Cortex of kidney (tissue), 1 donor: ENCODE measurements at places on chromosomes 6 and 20.

DNA sequence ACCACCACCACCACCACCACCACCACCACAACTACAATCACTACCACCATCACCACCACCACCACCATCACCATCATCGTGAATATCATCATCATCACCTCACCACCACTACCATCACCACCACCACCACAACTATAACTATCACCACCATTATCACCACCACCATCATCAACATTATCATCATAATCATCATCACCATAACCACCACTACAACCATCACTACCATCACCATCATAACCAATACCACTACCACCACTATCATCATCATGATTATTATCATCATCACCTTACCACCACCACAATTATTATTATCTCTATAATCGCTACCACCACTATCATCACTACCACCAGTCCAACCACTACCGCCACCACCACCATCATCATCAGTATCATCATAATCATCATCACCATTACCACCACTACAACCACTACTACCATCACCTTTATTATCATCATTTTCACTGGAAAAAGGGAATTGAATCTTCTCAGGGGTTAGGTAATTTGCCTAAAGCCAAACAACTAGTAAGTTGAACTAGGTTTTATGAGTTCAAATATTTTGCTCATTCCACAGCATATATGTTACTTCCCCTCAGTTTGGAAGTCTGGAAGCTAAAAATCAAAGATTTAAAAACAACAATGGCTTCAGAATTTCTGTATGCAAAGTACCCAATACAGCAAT, 8.3 kb downstream of the RIPOR2 start:
- no peak for DNase-seq

DNA sequence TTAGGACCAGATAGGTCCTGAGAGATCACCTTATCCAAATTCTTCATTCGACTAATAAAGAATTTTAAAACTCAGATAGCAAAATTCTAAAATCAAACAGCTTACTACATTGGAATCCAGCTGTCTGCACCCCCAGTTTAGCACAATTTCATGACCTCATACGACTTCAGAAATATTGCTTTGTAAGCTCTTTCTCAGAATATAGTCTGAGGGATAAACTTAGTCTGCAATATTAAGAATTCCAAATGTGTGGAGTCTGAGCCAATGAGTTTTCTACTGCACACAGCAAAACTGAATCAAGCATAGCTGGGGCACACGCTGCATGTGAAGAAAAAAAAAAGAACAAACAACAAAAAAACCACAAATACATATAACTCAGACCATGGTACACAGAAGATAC, 541.6 kb upstream of the CHD6 start:
- DNase-seq: no peak

GRCh38 chr20:58646703-58647102, 4.4 kb upstream of the STX16 start:
- no peak for DNase-seq

DNA sequence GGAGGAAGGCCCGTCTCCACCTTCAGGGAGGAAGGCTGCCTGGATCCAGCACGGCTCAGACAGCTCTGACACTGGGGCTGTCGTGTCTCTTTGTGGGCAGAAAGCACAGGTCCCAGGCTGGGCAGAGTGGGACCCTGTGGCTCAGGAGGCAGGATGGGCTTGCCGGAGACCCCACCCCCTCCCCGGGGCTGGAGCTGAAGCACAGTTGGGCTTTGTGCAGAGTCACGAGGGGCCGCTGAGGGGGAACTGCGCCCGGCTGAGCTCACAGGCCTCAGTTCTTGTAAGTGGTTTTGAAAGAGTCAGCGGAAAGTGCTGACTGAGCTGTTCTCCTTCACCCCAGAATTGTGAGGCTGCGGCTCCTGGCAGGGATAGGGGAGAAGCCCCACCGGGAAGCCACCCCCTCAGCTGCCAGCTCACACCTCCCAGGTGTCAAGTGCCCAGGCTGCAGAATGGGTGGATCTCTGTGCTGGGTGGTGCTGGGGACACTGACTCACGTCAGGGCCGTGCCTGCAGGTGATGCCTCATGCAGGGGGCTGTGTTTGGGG, 145.5 kb upstream of the RNF24 start:
- DNase-seq: no peak

DNA sequence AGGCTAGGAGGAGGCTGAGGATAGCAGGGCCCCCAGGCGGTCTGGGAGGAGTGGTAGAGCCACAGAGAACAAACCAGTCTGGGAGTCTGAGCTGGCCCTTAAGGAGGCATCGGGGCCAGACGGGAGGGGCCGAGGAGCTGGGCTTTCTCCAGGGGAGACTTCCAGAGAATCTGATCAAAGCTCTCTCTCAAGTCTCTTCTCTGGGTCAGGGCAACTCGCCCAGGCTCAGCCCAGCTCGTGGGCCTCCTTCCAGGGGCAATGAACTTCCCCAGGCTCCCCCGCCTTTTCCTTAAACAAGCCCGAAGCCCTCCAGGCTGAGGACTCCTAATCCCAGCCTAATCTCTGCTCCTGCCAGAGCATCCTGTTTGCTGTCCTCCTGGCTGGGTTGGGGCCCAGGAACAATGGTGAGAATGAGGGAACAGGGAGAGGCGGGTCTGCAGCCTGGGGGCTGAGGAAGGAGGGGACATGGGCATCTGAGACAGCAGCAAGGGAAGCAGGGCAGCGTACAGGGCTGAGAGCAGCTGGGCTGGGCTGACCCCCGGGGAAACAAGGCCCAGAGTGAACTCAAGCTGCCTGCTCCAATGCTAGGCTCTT, 173.6 kb downstream of the ANKRD60 start:
- no peak for DNase-seq

DNA sequence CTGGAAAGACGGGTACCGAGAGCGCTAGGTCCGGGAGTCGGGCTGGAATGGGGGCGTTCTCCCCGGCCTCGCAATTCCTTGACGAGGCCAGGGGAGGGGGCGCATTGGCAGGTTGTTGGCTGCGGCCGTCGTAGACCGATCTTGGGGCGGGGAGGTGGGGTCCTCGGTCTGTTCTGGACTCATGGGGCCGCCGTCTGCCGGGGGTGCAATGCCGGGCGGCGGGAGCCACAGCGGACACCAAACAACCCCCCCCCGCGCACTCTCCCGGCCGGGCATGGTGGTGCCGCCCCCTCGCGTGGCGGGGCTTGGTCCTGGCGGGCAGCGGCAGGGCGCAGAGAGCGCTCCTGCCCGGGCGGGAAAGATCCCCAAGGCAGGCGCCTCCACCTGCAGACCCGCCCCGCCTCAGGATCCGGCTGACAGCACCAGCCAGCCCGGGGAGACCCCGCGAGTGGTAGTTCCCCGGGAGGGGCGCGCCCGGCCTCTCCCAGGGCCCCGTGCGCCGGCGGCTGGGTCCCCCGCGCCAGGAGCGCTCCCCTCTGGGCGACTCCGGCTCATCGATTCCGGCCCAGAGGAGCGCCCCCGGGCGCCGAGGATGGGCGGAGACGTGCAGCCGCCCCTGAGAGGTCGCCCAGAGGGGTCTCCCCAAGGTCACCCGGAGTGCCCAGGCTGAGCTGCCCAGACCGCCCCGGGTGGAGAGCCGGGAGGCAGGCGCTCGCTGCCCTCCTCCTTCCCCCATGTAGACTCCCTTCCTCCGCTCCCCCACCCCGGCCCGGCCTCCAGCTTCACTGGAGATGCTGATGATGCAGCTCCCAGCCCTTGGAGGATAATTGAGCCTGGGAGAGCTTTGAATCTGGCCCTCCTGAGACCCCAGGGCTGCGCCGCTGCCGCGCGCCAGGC, 709 bp downstream of the PPP1R16B start:
- no peak for DNase-seq

- DNase-seq: no peak
Observed at GRCh38 chr6:98384334-98384733, 450.0 kb upstream of the POU3F2 start.

DNA sequence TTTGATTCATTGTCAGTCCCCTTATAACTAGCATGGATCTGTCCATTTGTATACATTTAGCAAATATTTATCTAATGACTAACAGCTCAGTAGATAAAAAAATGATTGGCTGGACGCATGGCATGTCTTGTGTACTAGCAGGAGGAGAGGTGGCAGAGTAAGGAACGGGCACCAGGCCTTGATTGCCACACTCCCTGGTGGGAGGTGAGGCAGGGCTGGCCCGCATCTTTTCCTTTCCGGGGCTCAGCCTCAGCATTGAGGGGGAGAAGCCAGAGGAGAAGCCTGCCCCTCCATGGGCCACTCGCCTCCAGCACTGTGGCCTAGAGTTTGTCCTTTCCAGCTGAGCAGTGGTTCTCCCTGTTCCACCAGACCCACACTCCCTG, 84.9 kb upstream of the TMEM181 start:
- DNase-seq: no peak

DNA sequence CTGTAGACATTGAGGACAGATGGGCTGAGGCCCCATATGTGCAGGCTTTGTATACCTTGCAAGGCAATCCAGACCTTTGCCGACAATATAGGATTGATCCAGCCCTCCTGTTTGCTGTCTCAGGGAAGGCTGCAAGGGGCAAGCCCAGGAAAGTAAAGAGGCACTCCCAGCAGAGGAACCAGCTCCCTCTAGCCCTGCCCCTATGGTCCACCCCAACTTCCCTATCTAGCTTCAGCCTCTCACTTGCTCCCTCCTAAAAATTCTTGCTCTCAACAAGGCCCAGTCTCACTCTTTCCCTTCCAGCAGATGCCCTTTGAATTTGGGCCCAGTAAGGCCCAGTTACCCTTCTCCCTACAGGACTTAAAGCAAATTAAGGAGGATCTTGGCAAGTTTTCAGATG, 92.6 kb downstream of the JARID2 start:
- no peak for DNase-seq

GRCh38 chr6:158406736-158407135, 94.5 kb downstream of the TULP4 start:
- no peak for DNase-seq

DNA sequence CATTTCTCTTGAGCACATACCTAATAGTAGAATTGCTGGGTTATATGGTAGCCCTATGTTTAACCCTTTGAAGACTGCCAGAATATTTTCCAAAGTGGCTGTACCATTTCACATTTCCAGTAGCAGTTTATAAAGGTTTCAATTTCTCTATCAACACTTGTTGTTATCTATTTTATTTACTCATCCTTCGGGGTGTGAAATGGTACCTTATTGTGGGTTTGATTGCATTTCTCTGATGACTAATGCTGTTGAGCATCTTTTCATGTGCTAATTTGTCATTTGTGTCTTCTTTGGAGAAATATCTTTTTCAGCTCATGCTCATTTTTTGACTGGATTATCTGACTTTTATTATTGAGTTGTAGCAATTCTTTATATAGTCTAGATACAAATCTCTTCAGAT, 5.4 kb downstream of the ENPP4 start:
- DNase-seq: no peak

DNA sequence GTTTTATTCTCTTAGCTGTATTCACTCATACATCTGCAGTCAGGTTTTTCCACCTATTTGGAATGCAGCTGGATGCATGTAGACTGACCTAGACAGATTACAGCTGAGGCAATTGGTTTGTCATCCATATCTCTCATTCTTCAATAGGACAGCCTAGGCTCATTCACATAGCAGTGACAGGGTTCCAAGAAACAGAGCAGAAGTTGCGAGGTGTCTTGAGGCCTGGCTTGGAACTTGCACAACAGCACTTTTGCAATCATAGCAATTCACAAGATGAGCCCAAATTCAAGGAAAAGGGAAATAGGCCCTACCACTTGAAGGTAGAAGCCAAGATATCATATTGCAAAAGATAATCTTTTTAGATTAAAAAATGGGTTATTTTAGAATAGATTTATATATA, 508.9 kb upstream of the JAG1 start:
- DNase-seq: no peak
